ENCODE measurements at places on chromosomes 16 and 17. TPM values are rescaled to one million over a fixed set of nuclear protein-coding genes. Genes with fewer than 3 reads are reported as not detected.
A peak's percentile ranks its signal among the peaks of the same experiment; 100 is the strongest.

Gene CCDC200
- total RNA-seq, result not detected

Gene HP
- not detected for total RNA-seq

Gene KRTAP17-1
- not detected for total RNA-seq

Gene TBC1D3K
- total RNA-seq, result not detected

Gene MT1G
- total RNA-seq, result not detected

Gene CDC42EP4
- 60.1 TPM for total RNA-seq

Gene CACNG3
- total RNA-seq, result not detected

Gene GNG13
- total RNA-seq, result not detected

Gene CDR2
- 76.2 TPM for total RNA-seq

Gene CRYM
- 4.1 TPM for total RNA-seq

Gene SPNS3
- total RNA-seq, result 2.1 TPM

Gene NUP88
- total RNA-seq, result 67.2 TPM

Gene GAN
- 22.0 TPM for total RNA-seq

Gene TEDC2
- 30.5 TPM for total RNA-seq

Gene HEATR9
- not detected for total RNA-seq

- DNase-seq, result no peak
These were observed 181.4 kb downstream of the ENGASE start for GRCh38 chr17:79255926-79256585.

DNA sequence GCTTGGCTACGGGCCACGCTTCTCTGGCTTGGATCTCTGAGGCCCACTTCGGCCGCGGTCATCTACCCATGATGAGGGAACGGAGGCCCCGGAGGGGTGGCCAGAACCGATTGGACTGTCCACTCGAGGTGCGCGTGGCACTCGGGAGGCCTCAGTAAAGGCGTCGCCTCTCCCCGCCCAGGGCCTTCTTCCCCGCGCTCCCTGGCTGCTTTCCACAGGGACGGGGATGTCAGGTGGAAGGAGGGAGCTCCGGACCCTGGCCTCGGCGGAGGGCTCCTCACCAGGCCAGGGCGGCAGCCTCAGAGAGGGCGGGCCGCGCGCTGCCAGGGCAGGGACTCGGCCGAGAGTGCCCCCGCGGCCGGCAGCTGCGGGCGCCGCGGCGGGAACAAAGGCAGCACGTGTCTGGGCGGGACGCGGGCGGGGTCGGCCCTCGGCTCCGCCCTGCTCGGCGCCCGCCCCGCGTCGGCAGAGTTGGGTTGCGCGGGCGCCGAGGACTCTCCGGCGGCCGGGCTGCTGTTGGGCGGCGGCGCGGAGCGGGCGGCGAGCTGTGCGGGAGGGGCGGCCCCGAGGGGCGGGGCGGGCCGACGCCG, 587 bp upstream of the CDK5R1 start:
- peak; percentile 80 for DNase-seq

DNA sequence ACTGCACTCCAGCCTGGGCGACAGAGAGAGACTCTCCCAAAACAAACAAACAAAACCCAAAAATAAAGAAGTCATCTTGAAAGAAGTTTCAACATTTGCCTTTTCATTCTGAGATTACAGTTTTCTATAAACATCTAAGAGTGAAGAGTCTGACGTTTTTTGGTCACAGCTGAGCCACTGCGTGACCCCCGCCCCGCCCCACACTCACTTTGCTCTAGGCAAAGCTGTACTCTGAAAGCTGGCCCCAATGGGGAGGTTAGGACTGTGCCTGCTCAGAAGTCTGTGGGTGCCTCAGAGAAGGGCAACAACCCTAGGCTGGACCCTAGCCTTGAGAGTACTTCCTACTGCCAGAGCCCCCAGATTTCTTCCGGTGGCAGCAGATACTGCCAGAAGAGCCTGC, 19.3 kb downstream of the CYB5D2 start:
- no peak for DNase-seq

- DNase-seq, result no peak
These were observed 91.2 kb downstream of the SOX9 start for GRCh38 chr17:72212041-72212440.

- DNase-seq, result no peak
These were observed 29.6 kb downstream of the NLK start for GRCh38 chr17:28071891-28072606.

DNA sequence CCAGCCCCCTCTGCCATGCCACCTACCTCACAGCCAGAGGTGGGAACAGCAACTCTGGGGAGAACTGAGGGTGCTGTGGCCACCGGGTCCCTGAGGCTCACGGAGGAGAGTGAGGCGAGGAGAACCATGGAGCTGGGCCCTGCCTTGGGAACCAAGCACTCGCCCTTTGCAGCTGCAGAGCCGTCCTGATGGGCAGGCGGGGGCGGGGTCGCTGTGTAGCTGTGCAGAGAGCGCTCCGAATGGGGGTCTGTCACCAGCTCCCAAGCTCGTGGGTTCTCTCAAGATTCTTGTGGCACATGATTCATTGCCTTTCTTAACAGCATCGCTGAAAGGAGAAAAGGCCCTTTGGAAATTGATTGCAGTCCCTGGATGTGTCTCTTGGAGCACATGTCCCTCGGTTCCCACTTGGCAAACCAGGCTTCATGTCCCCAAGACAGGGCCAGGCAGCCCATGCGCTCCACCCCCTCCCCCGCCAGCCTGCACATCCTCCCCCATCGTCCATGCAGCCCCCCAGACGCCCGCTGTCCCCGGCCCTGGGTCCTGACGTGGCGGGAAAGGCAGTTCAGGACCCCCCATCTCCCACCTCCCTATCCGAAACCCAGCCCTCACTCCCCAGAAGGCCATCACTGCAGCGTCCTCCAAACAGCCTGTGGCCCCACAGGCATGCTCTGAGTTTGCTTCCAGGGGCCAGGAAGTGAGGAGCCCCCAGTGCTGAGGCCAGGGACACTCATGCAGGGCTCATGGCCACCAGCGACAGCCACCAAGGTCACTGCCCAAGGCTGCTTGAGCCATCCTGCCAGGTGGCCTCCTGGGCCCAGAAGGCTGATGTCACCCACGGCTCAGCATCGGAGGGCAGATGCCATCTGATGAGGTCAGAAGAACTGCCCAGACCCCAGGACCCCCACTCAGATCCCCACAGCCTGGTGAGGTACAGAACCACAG, 20.6 kb upstream of the CHMP6 start:
- DNase-seq, result no peak

DNA sequence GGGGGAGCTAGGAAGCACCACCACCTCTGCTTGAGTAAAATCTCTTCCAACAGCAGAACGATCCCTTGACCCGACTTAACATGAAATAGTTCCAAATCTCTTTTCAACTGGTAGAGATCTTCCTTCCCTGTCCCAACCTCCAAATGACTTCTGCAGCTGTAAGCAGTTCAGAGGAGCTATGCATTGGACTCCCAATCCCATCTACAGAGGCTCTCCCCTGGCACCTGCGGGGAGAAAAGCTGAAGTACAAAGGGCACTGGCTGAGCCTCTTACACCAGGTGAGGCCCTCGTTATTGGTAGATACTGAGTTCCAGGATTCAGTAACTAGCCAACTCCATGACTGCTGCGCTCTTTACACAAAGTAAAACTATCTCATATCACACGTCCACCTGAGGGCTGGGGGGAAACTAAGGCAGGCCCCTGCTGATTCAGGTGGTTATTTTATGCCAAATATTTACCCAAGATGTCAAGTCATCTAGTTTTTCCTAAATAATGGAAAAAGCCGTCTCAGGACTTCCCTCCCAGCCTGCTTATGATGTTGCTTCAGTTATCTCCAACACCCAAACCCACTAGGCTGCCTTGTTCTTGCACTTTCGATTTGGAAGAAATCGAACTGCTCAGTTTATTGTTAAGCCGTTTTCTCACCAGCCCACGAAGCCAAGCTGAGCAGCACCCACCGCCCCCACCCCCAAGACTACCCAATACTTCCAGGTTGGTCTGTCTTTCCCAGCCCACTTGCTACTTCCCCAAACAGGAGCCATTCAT, 3.2 kb downstream of the ACTG1 start:
- no peak for DNase-seq

GRCh38 chr17:81815646-81815986, 11.7 kb downstream of the GCGR start:
- DNase-seq, result no peak

GRCh38 chr16:19823322-19823721, 61.3 kb downstream of the GPRC5B start:
- DNase-seq, result no peak

DNA sequence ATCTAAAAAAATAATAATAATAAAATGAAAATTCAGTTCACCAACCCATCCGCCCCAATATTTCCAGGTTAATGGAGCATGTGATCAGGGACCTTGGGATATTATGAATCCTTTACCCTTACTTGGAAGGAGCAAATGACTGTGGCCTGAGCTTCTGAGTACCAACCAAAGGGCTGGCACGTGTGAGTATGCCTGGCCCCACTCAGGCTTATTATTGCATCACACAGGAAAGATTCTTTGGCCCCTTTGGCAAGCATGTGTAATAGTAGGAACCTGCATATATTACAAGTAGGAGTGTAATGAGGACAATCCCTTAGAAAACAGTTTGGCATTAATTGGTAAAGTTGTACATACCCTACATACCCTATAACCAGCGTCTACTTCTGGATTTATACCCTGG, 7.2 kb upstream of the C17orf78 start:
- DNase-seq, result no peak

DNA sequence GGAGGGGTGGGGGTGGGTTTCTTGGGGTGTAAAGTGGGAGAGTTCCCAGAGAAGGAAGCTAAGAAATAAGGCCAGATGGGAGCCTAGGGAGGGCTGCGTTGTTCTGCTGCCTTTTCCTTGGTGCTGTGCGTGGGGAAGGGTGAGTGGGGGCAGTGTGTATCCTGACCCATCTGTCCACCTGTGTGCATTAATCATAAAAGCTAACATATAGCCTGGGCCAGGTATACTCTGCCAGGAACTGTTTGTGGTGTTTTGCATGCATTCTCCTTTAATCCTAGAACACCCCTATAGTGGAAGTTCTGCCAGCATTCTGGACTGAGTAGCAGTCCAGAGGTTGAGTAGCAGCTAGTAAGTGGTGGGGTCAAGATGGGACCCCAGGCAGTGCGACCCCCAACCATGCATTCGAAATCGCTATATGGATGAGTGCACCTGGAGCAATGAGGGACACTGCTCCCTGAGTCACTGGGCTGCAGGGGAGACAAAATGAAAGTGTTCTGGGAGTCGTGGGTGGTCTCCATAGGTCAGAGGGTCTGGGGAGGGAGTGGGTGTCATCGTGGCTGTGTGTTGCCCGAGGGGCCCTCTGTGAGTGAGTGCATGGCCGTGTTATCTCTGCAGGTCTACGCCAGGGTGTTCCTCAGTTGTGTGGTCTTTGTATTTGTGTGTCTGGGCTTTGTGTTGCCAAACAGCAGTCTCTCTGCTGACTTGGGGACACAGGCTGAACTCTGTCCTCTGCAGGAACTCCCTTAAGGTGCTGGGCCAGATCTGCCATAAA, 1.3 kb downstream of the ERBB2 start:
- peak; percentile 100 for DNase-seq

DNA sequence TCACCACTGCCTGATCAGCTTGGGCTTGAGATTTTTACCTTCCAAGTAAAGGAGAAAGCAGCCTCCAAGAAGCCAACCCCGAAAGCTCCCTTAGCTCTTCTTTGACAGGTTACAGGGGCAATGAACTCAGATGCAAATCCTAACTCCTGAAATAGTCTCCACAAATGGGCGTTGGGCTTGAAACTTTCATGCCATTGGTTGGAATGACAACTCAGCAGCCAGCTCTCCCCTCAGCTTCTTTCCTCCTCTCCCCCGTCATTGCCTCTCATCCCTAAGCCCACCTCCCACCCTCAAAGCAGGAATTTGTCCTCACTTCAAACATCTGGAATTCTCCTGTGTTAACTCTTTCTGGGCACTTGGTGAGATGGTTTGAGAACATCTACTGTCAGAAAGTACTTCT, at the start of gene TAT:
TAT (minus strand) TSS at position 122 of the 400 bp plus-strand sequence. CDS start 677 bp downstream, outside the sequence.
- DNase-seq, result no peak

- DNase-seq, result no peak
These were observed 94.2 kb downstream of the DNAH3 start for GRCh38 chr16:21056396-21056795.

DNA sequence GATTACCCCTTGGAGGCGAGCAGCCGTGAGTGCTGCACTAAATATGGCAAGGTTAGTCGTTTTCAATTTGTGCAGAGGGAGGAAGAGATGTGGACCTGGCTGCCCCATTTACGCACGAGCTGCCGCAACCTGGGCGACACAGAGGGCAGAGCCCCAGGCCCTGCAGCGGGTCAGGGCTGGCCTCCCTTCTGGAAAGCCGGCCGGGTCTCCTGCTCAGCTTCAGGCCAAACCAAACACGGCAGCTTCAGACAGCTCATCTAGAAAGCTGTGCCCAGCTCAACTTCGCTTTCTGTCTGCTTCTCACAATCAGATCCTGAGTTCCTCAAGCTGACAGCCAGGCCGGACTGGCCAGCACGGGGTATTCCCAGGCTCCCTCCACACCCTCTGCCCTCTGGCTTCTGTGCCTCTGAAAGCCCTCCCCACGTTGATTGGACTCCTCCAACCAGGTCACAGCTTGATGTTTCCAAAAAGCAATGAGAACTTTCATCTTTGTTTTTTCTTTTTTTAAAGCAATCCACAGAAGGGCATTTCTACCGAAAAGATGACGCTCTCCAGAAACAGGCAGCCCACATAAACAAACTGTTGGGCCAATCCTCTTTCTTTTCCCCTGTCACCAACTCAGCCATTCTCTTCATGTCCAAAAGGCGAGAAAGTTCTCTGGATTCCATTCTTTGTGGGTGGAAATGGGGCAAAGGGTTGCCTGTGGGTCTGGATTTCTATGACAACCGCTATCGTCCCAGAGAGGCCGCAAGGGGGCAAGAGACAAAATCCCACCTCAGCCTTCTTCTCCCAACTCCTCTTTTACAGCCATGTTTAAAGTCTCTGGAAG, 189.0 kb downstream of the ZFHX3 start:
- no peak for DNase-seq

- DNase-seq, result peak; percentile 72
These were observed 2.0 kb downstream of the RARA start for GRCh38 chr17:40310882-40311391.

- DNase-seq, result no peak
These were observed 4.8 kb downstream of the CD2BP2 start for GRCh38 chr16:30350134-30350871.

GRCh38 chr16:85905110-85906095, 6.4 kb downstream of the IRF8 start:
- DNase-seq, result no peak

- DNase-seq, result no peak
These were observed 873 bp upstream of the RPS2 start for GRCh38 chr16:1965396-1966001.

GRCh38 chr16:50198802-50199403, 45.8 kb downstream of the TENT4B start:
- no peak for DNase-seq

- DNase-seq, result no peak
These were observed 10.8 kb downstream of the EXOC7 start for GRCh38 chr17:76092526-76093413.

- no peak for DNase-seq
These were observed 8.3 kb downstream of the C1QTNF1 start for GRCh38 chr17:79031996-79032875.
